ENCODE measurements at places on chromosomes 4 and X.

- no peak for DNase-seq
These were observed 6.0 kb upstream of the TEX13A start for GRCh38 chrX:105226499-105226898.

DNA sequence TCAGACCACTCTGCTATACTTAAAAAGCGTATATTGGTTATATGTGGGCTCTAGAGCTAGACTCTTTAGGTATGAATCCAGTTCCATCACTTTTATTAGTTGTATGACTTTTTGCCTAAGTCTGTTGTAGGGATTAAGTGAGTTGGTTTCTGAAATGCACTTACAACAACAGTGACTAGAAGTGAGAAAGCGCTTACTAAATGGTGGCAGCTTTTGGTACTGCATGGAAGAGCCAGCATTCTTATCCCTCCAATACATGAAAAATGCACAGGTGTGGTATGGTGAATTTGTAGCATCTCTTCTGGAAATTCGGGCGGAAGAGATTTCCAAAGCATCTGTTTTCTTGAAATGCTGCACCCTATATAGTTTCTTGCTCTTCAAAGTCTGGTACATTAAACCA lies 117.1 kb downstream of the SPANXA1 start:
- peak; percentile 4 for DNase-seq

DNA sequence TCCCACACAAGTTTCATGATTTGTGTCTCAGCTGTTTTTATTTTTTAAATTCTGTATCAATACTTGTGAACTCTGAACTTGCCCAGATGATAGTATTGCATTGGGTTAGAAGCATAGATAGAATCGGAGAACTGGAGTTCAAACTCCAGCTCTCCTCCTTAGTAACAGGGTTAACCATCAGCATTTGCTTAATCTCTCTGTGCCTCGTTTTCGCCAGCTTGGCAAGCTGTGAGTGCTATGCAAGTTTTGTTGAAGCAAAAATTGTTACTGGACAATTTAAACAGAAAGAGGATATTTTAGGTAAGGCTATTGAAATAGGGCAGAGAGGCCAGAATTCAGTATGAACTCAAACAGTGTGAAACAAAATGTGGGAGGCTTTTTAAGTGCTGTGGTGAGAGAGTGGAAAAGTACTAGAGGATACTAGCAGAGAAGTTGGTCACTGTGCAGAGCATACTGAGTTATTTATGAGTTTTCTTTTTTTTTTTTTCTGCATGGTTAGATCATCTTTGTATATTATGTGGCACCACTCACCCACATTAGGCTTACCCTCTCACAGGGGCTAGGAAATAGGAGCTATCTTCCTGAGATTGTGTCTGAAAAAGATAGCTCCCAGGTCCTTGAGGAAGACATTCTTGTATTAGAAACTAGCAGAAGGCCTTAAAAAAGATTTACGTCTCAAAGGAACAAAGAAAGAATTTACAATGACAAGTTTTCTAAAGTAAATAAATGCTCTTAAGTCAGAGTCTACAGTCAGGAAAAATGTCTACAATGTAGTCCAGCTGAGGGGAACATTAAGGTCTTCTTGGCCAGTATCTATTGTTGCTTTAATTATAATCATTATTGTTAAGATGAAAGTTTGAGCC lies 1126.6 kb downstream of the FAT4 start:
- no peak for DNase-seq

GRCh38 chr4:182897601-182898478 lies 19.3 kb downstream of the DCTD start:
- peak; percentile 43 for DNase-seq

GRCh38 chrX:132631579-132632232 lies 142.9 kb upstream of the MBNL3 start:
- DNase-seq, result peak; percentile 48

DNA sequence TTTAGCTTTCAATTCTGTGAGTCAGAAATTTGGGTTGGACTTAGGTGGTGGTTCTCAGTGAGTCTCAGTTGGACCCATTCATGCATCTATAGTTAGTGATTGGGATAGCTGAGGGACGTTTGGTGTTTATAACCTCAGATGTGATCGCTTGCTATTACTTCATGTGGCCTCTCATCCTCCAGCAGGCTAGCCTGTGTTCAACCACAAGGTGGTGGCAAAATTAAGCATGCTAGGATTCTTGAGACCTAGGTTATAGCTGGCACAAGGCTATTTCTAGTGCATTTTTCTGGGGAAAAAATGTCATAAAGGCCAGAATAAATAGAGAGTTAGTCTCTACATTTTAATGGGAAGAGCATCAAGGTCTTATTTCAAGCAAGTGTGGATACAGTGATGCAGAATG lies 10.9 kb upstream of the GRPR start:
- DNase-seq, result no peak

DNA sequence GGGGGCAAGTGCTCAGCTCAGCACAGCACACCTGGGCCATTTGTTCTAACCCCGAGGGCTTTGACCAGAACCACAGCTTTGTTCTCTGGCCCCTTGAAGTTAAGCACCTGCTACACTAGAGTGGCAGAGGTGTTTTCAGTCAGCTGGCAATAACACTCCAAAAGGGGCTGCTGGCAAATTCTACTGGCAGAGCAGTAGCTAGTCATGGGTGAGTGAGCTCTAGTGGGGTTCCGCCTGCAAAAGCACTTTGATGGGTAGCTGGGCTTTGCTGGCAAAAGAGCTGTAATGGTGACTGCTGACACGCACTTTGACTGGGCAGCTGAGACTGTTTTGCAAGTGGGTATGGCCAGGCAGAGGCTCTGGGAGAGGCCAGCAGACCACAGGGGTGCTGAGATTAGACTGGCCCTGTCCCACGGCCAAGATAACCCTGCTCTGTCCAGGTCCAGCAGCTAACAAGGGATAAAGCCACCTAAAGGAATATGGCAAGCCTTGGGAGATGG lies 65.2 kb upstream of the TENT5D start:
- no peak for DNase-seq

- DNase-seq, result no peak
These were observed 33.5 kb downstream of the CTBP1 start for GRCh38 chr4:1215141-1216075.

GRCh38 chrX:14440106-14440505 lies 89.2 kb upstream of the GLRA2 start:
- no peak for DNase-seq

DNA sequence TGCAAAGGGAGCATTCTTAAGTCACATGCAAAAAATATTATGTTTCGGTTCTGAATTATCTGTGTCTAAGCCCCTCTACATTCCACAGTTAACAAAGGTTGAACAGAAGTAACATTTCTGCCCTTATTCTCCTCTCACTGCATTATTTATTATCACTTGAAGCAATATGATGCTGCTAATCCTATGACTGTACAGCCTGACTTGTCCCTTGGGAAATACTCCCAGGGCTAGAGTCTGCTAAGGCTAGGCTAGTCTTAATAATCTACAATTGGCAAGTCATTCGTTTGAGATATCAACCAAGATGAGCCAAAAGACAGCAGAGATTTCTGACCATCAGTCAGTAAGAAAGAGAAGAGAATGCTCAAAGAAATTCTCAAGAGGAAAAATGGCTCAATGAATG lies 226.9 kb upstream of the HCCS start:
- no peak for DNase-seq

- DNase-seq, result no peak
These were observed 396.2 kb downstream of the INPP4B start for GRCh38 chr4:142449771-142450373.
